Lung microvascular endothelial cell (primary cell): ENCODE measurements at places on chromosomes 16 and 17.

- DNase-seq, result no peak
Measured at GRCh38 chr16:76963614-76964315, 227.2 kb upstream of the MON1B start.

- DNase-seq, result no peak
Measured at GRCh38 chr16:24135624-24136565, 120.2 kb upstream of the CACNG3 start.

- peak; percentile 87 for DNase-seq
Measured at GRCh38 chr17:81365148-81365600, 30.1 kb upstream of the BAHCC1 start.

- DNase-seq, result no peak
Measured at GRCh38 chr16:8236816-8237215, 353.5 kb downstream of the TMEM114 start.

DNA sequence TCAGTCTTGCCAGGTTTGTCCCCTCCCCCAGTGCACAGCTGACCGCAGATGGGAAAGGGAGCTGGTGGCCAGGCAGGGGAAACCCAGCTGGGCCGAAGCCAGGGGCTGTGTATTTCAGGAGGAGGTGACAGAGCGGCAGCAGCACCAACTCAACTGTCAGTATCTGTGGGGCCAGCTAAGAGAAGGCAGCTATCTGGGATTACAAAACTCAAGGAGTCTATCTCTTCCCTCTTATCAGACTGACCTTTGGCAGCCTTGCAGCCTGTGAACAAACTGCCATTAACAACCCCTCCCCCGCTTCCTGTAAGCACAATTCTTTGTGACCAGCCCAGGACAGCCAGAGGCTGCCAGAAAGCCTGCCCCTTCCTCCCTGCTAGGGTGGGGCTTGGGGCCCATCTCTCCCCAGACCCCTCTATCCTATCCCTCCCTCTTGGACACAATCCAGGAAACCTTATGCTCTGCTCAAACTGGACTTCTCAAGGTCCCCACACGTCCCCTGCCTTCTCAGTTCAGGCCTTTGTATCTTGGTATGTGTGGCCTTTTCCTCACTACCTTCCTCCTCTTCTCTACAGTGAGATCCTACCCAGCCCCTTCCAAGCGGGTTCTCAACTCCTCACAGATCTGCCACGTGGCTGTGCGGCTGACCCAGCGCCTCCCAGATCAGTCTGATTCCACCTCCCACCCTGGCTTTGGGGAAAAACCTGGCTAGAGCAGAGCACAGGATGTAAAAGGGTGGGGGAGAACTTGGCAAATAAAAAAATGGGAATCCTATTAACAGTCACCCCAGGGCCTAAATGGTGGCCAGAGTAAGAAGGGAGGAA lies 10.5 kb downstream of the ST3GAL2 start:
- peak; percentile 95 for DNase-seq

- no peak for DNase-seq
Measured at GRCh38 chr16:22075776-22076175, 16.6 kb upstream of the VWA3A start.

- DNase-seq, result no peak
Measured at GRCh38 chr16:1743376-1744337, 27.7 kb downstream of the NME3 start.

- DNase-seq, result no peak
Measured at GRCh38 chr16:66487580-66488275, 60.6 kb downstream of the BEAN1 start.

DNA sequence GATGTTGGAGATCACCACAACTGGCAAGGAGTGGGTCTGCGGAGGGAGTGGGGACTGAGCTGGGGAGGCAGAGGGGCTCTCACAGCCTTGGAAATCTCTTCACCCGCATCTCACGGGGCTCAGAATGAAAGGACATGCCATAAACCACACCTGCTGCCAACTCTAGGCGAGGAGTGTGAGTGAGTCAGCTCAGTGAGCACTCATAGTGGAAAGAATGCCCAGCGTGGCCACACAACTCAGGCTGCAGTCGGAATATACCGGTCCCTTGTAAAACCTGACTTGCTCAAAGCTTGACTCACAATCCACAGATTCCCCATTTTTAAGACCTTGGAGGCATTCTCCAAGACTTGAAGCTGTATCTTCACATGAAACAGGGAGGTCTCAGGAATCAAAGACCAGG lies 36.7 kb downstream of the STAT5A start:
- DNase-seq, result peak; percentile 67

- no peak for DNase-seq
Measured at GRCh38 chr17:48883171-48883570, 9.4 kb upstream of the ATP5MC1 start.

- no peak for DNase-seq
Measured at GRCh38 chr17:18250259-18250658, 8.3 kb downstream of the FLII start.

DNA sequence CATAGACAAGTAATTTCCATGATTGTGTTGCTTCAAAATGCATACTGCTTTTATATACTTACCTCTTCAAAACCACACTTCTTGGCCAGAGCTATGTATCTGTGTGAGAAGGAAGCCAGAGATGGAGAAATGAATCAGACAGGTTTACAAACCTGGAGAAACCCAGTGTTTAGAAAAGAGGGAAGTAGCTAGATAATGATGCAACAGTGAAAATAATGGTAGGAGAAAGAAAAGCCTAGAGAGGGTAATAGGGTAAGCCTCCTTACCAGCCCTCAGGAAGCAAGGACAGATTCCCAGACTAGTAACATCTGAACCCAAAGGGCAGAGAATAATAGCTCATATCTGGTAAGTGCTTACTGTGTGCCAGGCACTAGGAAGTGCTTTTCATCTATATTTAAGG lies 250.3 kb upstream of the CDH11 start:
- no peak for DNase-seq

DNA sequence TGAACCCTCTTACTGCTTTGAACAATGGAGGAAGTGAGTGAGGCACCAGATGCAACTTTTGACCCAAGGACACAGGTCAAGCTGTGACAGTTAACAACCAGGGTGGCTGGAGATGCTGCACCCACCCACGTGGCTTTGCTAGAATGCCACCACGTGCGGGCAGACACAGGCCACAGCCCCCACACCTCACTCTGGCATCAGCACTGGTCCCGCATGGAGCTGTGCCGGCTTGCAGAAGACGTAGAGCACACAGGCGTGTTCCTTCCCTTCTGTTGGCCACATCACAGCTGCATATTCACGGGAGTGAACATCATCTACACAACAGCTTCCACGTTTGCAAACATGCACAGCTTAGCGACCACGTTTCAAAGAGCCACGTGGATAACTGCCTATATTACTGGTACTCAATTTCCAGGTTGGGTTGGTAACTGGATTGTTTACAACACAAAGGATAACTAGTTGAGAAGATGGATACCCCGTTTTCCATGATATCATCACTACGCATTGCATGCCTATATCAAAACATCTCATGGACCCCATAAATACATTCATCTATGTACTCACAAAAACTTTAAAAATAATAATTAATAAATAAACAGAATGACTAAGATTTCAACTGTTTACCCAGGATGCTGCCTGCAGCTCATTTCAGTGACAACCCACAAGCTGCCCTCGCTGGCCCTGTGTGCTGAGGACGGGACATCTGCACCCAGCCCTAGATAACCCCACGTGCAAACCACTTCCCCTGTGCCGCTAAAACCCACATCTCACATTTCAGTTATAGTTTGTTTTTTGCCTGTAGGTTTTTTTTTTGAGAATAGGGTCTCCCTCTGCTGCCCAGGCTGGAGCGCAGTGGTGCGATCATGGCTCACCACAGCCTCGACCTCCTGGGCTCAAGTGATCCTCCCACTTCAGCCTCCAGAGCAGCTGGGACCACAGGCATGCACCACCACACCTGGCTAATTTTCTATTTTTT lies 132.0 kb downstream of the ANKRD11 start:
- no peak for DNase-seq

- peak; percentile 91 for DNase-seq
Measured at GRCh38 chr16:70805787-70806186, 4.8 kb upstream of the VAC14 start.

GRCh38 chr17:79695797-79696609 lies 34.7 kb upstream of the ENPP7 start:
- DNase-seq, result peak; percentile 60

DNA sequence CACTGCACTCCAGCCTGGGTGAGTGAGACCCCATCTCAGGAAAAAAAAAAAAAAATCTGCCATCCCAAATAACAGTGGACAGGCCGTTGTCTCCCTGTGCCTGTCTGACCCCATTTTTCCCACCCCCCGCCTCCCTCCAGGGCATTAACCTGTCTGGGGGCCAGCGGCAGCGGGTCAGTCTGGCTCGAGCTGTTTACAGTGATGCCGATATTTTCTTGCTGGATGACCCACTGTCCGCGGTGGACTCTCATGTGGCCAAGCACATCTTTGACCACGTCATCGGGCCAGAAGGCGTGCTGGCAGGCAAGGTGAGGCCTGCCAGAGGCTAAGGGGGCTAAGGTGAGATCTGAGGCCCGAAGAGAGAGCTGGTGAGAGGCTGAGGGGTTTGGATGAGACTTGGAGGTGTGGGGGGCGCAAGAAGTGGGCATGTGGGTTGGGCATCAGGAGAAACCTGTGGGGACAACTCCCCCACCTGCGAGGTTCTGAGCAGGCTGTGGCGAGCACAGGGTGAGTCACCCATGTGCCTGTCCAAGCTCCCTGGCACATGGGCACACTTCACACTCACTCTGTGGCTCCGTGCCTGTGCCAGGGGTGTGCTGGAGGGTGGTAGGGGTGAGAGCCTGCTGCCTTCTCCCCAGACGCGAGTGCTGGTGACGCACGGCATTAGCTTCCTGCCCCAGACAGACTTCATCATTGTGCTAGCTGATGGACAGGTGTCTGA lies 34.7 kb downstream of the ANKRD40 start:
- DNase-seq, result no peak

DNA sequence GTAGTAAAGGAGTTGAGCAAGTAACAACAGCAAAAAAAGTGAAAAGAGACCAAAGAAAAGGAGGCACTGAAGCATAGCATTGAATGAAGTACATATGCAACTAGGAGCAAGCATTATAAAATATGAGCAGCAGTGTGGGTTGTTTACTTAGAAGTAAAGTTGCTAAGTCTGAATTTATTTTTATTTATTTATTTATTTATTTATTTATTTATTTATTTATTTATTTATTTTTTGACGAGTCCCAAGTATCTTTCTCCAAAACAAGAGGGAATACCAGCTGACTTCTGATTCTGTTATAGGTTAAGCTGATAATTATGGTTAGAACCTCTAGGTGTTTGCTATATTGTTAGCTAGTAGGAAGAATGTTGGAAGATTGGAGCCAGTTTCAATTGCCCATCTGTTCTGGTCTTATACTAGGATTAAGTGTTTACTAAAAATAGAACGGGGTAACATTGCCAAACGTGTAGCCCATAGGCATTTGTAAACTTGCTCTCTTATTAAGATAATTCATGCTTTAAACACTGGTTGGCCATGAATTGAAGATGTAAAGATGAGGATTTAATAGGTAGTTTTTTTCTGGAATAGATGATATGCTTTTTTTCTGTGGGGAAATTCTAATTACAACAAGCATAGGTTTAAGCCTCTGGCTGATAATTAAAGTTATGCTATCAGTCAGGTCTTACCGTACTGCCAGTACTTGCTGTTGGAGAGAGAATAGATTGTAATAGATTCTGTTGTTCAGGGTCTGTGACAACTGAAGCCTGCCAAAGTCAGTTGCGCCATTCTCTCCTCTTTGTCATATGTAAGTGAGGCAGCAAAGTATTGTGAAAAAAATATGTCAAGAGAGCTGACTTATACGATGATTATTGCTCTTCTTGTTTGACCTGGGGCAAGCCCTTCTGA lies 66.7 kb downstream of the PPM1E start:
- DNase-seq, result no peak

DNA sequence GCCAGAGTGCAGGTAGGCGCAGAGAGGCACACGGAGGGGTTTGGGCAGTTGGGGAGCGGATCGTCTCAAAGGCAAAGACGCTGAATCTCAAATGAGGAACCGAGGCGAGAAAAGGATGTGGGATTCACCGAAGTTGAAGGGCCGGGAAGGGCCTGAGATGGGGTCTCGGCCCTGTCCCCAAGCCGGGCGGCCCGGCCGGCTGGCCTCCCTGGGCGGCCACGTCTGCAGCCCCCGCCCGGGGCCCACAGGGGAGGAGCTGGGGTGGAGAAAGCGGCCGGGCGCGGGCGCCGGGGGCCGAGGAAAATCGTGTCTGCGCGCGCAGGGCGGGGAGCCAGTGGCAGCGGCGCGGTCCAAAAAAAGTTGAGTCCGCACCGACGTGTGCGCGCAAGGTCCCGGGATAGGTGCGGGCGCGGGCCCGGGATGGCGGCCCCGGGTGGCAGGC lies 458 bp downstream of the SLC12A4 start:
- DNase-seq, result peak; percentile 51

DNA sequence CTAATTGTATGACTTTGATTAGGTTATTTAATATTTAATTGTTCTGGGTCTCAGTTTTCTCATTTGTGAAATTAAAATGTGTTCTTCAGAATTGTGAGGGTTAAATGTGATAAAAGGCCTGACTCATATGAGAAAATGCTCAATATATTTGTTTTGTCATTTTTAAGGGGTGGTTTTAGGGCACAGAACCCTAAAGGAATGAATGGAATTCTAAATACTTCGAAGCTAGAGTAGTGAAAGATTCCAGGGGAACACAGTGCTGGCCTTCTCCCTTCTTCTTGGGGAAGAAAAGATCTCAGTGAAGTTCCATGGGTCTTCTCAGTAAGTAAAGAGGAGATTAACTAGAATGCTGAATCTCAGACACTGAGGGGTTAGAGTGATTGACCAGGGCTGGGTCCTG lies 3.9 kb upstream of the SMPD3 start:
- no peak for DNase-seq

DNA sequence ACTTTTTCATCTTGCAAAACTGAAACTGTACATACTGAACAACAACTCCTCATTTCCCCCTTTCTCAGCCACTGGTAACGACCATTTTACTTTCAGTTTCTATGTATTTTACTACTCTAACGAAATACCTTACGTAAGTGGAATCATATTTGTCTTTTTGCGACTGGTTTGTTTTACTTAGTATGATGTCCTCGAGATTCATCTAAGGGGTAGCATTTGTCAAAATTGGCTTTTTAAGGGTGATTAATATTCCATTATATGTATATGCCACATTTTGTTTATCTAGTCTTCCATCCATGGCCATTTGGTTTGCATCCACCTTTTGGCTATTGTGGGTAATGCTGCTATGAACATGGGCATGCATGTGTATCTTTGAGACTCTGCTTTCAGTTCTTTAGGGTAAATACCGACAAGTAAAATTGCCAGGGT lies 10.4 kb downstream of the KPNB1 start:
- DNase-seq, result peak; percentile 57

GRCh38 chr17:72617557-72617956 lies 474.9 kb downstream of the SLC39A11 start:
- DNase-seq, result no peak

DNA sequence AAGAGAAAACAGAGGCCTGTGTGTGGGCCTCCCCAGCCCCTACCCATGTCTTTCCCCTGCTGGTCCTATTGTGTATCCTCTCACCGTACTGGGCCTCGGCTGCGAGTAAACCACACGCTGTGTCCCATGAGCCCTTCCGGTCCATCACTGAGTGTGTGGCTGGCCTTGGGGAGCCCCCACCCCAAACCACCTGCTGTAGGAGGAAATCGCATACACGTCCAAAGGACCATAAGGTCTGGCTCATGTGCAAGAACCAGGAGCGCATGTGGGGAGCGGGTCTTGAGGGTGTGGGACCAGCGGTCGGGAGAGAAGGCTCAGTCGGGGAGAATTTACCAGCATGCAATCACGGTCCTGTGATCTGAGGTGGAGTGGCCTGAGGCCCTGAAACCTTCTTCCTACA lies 38.4 kb upstream of the DNAH17 start:
- DNase-seq, result no peak

- DNase-seq, result peak; percentile 28
Measured at GRCh38 chr17:47621293-47622179, 28.2 kb upstream of the KPNB1 start.

- no peak for DNase-seq
Measured at GRCh38 chr16:9270424-9270823, 179.0 kb downstream of the HAPSTR1 start.
